ENCODE measurements at places on chromosomes 3 and 15.

GRCh38 chr3:157447026-157447694 lies 10.5 kb downstream of the PTX3 start:
- DNase-seq, result no peak

GRCh38 chr3:87076946-87077345 lies 86.0 kb upstream of the VGLL3 start:
- no peak for DNase-seq

GRCh38 chr3:10808974-10809373 lies 7.1 kb upstream of the SLC6A11 start:
- no peak for DNase-seq

DNA sequence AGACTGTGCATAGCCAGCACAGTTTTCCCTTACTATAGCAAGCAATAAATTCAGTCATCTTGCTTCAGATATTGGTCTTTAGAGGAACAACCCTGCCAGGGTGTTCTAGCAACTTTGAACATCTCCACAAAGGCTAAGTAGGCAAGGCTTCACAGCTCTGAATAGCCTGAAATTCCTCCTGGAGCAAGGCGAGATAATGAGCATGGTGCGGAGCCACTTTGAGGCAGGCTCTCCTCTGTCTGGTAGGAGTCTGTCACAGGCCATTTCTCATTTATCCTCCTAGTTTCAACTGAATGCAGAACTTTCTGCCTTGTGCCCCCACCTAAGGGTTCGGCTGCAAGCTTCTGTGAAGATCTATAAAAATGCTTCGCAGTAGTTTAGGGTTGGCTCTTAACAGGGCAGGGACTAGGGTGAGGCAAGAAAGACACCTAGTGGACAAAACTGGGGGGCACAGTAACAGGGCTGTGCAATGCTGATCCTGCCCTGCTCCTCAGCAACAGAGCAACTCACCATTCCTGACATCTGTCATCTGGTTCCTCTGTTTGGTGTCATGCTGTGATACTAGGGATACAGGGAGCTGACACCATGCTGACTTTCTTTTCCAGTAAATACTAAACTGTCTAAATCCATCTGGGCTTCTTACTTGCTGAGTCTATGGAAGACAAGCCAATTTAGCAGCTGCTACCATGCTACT lies 16.6 kb upstream of the EHHADH start:
- peak; percentile 53 for DNase-seq

- no peak for DNase-seq
Measured at GRCh38 chr3:52710512-52710911, 4.6 kb downstream of the SPCS1 start.

Data from erythroblast (primary cell).